ENCODE measurements at places on chromosomes 12 and 14.

DNA sequence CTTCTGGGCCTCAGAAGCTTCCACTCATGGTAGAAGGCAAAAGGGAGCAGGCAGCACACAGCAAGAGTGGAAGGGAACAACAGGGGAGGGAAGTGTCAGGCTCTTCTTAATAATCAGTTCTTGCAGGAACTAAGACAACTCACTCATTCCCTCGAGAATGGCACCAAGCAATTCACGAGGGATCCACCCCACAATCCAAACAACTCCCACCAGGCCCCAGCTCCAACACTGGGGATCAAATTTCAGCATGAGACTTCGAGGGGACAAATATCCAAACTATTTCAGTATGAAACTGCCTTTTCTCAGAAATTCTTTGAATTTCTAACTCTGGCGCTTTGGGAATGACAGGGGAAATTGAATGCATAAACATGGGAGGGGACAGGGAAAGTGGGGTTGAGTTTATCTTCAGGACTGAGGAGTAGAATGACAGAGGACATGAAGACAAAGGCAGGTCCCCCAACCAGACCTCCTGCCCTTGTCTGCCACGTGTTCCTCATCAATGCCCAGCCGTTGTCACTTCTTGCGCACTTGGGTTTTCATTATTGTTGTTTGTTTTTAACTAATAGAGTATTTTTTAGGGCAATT, 24.6 kb upstream of the APOF start:
- no peak for DNase-seq

DNA sequence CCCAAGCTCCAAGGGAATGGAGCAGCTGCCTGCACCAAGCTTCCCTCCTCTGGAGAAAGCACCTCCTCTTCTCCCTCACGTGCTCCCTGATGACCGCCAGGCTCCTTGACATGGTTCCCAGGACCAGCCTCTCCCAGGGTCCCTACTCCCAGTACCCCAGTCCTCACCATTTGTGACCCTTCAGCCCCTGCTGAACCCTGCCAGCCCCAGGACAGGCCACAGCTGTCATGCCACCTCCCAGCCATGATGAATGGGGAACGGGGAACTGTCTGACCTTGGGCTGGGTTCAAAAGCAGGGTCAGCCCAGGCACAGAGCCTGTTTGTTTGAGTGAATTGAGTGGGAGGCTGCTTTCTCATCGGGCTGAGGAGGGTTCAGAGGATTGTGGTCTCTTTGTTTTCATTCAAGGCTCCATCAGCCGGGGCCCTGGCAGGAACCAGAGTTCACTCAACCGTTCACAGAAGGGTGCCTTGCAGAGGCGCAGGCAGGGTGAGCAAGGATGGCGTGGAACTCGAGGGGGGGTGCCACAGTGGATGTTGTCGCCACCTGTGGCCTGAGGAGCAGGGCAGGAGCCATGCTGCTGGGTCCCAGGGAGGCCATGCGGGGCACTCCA, 344.5 kb upstream of the SFSWAP start:
- DNase-seq: no peak

DNA sequence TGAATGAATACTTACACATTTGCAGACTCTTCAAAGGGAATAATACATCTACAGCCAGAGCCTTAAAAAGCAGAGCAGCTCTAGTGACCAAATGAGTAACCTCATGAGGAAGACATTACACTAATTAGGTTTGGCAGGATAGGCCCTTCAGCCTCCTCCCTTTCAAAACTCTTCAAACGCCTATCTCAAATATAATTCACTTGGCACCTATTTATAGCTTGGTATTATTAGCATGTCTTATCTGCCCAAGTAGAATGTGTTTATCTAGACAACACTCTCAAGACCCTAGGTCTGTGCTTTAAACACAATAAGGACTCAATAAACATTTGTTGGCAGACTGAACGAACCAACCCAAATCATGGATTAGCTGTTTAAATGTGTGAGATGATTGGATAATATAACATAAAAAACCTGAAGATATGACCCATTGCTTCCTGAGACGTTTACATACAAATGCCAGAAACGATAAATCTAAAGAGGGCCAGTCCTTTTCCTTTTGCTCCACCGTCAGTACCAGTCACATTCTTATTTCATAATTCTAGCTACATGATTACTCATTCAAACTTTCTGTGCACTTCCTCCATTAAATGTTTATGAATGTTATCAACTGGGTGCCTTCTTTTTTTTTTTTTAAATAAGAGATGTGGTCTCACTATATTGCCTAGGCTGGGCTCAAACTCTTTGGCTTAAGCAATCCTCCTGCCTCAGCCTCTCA, 123.3 kb downstream of the CEP83 start:
- no peak for DNase-seq

- no peak for DNase-seq
Measured at GRCh38 chr14:78141590-78141989, 28.6 kb upstream of the NRXN3 start.

GRCh38 chr12:91273560-91273959, 90.9 kb upstream of the DCN start:
- no peak for DNase-seq

DNA sequence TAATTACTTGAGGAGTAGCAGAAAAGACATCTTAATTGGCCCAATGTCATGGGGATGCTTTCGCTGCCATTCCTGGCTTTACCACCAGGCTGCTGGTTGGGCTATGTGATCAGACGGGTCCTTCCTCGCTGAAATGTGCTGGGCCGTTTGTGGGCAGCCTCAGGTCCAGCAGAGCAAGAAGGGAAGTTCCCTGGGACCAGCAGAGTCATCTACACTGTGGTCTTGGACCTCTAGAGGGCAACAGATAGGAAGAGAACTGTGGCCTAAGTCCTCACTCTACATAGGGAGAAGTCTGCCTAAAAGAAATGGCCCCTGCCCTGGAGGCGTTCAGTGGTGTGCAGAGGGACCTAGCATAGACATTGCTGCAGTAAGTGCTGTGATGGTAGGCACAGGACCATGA, 10.9 kb downstream of the EVL start:
- DNase-seq: no peak

- no peak for DNase-seq
Measured at GRCh38 chr12:93060666-93061472, 131.8 kb upstream of the EEA1 start.

DNA sequence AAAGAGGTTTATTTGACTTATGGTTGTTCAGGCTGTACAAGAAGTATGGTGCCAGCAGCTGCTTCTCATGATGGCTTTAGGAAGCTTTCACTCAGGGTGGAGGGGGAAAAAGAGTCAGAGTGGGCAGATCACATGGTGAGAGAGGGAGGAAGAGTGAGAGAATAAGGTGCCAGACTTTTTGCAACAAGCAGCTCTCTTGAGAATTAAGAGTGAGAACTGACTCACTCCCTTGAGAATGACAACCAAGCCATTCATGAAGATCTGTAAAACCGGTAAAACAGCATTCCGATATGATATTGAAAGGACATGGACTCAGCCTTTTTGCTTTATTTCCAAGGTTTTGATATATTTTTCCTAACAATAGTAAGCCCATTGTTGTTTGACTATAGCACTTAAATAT, 501.2 kb downstream of the GALC start:
- DNase-seq: no peak

GRCh38 chr14:49962621-49963020, 69.7 kb downstream of the ARF6 start:
- DNase-seq: no peak

DNA sequence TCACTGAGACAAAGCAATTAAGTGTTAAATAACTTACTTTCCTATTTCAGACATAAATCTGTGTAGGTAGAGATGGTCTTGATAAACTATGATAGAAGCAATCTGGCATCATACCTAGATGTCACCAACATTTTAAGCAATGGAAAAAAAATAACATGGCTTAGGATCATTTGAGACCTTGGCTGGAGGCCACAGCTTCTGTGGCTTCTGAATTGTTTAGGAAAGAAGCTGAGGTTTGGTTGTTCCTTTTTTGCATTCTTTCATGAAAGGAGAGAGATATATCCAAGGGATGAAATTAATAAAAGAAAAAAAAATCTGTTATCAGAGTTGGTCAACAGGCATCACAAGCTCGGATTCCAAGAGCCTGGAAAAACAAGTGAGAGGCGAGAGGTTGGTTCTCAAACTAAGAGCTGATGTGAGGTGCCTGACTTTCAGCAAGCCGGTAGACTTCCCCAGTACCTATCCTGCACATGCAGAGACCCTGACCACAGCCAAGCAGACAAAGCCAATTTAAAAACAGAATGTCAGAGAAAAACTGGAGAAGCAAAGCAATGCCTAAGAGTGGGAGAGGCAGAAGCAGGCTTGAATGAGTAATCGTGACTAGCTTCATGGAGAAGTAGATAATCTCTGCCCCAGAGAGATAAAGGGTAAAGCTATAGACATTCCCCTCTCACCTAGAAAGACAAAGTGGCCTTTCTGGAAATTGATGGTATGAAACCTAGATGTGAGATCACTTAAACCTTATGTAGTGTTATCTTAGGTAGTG, 43.4 kb upstream of the ST8SIA1 start:
- DNase-seq: no peak

DNA sequence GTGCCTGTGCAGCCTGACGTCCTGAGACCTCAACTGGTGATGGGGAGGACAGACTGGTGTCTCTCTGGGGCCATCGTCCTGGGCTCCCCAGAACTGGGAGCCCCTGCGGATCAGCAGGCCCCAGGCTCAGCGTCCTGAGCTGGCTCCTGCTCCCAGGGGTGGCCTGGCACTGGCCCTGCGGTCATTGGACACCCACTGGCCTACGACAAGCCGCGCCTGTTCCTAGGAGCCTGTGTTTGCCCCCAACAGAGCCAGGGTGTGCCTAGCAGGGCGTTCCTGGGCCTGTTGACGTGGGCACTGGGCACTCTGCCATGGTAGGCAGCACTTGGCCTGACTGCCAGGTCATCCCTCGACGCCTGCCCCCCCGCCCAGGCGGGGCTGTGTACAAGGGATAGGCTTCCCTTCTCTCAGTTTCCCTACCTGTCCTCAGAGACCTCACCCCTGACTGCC, 8.4 kb downstream of the ADSS1 start:
- no peak for DNase-seq

DNA sequence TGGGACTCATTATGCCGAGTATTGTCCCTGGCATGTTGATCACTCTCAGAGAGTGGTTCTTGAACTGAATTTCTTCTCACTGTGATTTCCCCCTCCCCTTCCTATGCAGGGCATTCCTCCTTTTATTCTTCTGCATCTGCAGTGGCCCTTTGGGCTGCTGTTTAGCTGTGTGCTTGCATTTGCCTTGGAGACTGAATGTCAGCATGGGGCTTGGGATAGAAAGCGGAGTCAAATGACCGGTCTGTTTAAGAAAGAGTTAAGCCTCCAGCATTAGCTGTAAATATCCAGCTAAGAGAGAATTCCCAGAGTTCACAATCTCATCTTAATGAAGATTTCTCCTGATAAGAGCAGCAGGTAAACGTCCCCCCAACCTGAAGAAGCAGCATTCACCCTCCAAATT, 65.6 kb upstream of the RMST start:
- no peak for DNase-seq

- DNase-seq: no peak
Measured at GRCh38 chr14:23443881-23444280, 8.4 kb upstream of the MYH7 start.

- no peak for DNase-seq
Measured at GRCh38 chr12:115430636-115431035, 746.7 kb upstream of the TBX3 start.

All from stimulated activated CD8-positive, alpha-beta memory T cell treated with anti-CD3 and anti-CD28 coated beads, Interleukin-4, amount 100 ng/mL, for 1 hour (primary cell).